Right atrium auricular region (tissue), 2 donors: ENCODE measurements at places on chromosomes 16 and 17. TPM values are rescaled to one million over a fixed set of nuclear protein-coding genes. Genes with fewer than 3 reads are reported as not detected.

- DNase-seq, result no peak
These were observed 28.7 kb downstream of the C16orf54 start for GRCh38 chr16:29717113-29717512.

Gene SLC6A2
- total RNA-seq, result not detected

- no peaks in the 10 kb centered on the region for H3K4me1 ChIP-seq
- no peak overlapping the region for H3K27ac ChIP-seq
- no peak overlapping the region for H3K4me3 ChIP-seq
- peaks cover 4% of the 10 kb centered on the region for H3K36me3 ChIP-seq
- no peaks in the 10 kb centered on the region for H3K27me3 ChIP-seq
These were observed 141.3 kb upstream of the HSBP1 start for GRCh38 chr16:83666449-83666848.

Gene PRDM7
- not detected for total RNA-seq

Gene MT1F
- 6.1 TPM for total RNA-seq

DNA sequence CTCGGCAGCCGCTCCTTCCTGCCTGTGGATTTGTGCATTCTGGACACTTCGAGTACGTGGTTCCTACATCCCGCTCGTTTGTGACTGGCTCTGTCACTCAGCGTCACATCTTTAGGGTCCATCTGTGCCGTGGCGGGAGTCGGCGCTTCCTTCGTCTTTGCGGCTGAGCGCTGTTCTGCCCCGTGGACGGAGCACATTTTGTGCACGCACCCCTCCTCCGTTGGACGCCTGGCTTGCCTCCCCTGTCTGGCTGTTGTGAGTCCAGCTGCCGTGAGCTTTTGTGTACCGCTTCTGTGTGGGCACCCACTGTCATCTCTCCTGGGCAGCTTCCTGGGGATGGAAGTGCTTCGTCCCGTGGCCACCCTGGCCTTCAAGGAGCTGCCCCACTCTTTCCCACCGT is 6.4 kb downstream of the ZNF469 start:
- H3K36me3 ChIP-seq, result no peaks in the 10 kb centered on the region
- H3K4me3 ChIP-seq, result no peak overlapping the region
- peaks cover 15% of the 10 kb centered on the region for H3K4me1 ChIP-seq

DNA sequence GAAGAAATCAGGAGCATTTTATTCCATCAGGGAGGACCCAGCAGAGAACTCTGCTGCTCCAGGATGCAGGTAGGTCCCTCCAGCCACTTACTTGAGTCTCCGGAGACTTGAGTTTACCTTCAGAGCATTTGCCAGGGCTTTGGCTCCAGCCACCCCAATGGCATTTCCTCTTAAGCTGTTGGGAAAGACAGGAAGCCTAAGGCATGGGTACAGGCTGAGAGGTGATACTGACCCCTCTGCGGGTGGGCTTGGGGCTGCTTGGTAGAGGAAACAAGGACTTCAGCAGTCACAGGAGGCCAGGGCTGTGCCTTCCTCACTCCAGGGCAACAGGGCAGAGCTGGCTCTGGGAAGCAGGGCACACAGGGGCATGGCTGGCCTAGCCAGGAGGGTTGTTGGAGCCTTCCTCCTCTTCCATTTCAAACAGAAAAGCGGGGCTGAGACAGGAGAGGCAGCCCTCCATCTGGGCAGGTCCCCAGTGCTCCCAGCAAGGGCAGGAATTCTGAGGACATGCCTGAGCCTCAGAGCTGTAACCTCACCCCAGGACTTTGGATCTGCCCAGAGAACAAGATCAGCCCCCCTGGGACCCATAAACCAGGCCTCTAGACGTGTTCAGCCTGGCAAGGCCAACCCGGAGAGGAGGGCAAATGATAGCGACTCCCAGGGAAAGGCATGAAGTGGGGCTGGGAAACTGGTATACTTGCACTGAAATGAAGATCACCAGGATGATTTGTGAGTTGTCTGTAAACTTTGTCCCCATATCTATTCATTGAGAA is 34.4 kb downstream of the NLRC3 start:
- no peak overlapping the region for H3K4me3 ChIP-seq
- H3K4me1 ChIP-seq, result peaks cover 6% of the 10 kb centered on the region
- H3K27me3 ChIP-seq, result no peaks in the 10 kb centered on the region
- no peak for DNase-seq
- H3K27ac ChIP-seq, result no peak overlapping the region

DNA sequence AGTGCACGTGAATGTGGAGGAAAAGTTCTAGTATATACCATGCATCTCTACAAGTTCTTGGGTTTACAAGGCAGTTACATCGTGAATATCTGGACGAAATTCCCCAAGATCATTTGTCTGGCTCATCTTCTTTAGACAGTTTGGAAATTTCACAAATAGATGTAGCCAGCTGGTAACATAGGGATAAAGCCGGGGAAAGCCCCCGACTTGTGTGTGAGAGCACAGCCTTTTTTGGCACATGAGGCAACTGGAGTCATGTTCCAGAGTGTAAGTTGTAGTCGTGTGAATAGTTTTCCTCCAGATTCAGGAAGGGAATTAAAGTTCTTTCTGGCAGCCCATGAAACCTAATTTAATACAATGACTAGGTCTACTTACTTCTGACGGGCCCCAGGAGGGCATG is 62.3 kb downstream of the MARCHF10 start:
- H3K36me3 ChIP-seq, result no peaks in the 10 kb centered on the region
- no peaks in the 10 kb centered on the region for H3K27me3 ChIP-seq
- no peak overlapping the region for H3K27ac ChIP-seq
- no peak for DNase-seq
- no peak overlapping the region for H3K4me3 ChIP-seq

DNA sequence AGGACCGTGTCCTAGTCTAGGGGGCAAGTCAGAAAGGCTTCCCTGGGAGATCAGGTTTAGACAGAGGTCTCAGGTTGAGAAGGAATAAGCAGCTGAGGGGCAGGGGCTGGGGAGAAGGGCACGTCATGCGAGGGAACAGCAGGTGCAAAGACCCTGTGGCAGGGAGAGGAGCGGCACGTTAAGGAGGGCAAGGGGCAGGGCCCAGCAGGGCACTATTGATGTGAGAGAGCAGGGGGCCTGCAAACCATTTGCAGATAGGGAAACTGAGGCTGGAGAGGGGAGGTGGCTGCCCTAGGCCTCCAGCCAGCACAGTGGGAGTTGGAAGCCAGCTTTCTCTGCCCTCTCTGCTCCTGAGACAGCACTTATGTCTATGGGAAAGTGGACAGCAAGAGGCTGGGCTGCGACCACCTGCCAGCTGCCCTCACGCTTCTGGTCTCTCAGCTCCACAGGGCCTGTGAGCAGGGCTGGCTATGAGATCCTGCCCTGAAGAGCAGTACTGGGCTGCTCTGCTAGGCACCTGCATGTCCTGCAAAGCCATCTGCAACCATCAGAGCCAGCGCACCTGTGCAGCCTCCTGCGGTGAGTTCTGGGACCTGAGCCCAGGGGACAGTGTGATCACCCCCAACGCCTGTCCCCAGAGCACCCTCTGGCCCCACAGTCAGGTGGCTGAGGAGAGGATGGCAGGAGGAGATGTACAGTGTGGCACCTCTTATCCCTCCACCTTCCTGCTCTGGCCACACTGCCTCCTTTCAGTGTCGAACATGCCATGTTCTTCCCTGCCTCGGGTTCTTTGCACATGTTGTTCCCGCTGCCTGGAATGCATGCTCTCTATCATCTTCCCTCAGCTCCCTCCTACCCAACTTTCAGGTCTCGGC is 61.5 kb downstream of the USP22 start:
- H3K4me3 ChIP-seq, result no peak overlapping the region
- H3K4me1 ChIP-seq, result no peaks in the 10 kb centered on the region
- peak; percentile 38 for DNase-seq
- no peak overlapping the region for H3K27ac ChIP-seq
- no peaks in the 10 kb centered on the region for H3K27me3 ChIP-seq

DNA sequence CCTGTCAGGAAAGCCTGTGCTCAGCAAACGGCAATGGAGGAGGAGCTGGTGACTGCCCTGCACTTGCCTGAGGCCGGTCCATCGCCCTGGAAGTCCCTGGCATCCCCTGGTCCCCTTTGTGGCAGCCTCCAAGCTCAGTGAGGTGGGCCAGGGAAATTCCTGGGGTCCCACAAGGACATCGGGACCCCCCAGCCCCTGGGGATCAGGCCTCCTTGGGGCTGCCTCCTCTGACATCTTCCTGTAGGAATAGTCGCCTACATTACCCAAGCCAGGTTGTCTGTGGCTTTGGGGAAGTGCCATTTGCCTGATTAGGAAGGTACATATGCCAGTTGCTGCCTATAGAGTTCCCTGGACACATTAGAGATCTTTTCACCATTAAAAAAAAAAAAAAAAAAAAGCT is 7.1 kb upstream of the KRT9 start:
- DNase-seq, result no peak
- no peak overlapping the region for H3K4me3 ChIP-seq
- peaks cover 4% of the 10 kb centered on the region for H3K4me1 ChIP-seq
- no peak overlapping the region for H3K27ac ChIP-seq
- H3K27me3 ChIP-seq, result no peaks in the 10 kb centered on the region

DNA sequence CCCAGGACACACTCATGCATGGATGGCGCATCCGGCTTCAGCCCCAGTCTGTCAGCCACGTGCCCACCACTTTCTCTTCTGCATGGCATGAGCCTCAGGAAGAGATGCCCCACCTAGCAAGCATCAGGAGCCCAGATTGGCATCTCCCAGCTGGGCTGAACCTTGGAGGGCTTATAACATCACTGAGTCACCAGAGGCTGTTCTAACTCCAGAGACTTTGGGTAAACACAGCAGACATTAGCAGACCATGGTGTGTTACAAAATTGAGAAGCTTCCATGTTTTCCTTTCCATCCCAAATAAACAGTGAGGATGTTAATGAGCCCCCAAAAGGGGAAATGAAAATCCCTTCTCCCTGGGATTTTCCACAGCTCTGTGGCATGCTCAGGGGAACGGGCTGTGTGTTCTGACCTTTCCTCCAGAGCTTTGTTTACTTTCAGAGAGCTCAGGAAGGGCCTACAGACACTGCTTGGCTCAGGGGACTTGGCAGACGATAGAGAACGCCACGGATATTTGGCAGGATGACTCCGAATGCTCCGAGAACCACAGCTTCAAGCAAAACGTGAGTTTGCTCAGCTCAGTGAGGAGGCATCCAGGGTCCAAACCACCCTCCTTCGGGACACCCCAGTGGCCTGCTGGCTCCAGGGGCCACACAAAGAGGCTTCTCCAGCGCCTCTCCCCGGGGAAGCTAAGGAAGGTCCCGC is 16.5 kb downstream of the GLP2R start:
- no peaks in the 10 kb centered on the region for H3K27me3 ChIP-seq
- no peak overlapping the region for H3K4me3 ChIP-seq
- DNase-seq, result peak; percentile 75
- peaks cover 56% of the 10 kb centered on the region for H3K4me1 ChIP-seq
- no peaks in the 10 kb centered on the region for H3K36me3 ChIP-seq

Gene METTL9
- 58.6 TPM for total RNA-seq

GRCh38 chr16:67327743-67328142 is 1.1 kb downstream of the LRRC36 start:
- H3K4me1 ChIP-seq, result peaks cover 13% of the 10 kb centered on the region
- DNase-seq, result no peak
- H3K27me3 ChIP-seq, result no peaks in the 10 kb centered on the region
- H3K27ac ChIP-seq, result no peak overlapping the region

DNA sequence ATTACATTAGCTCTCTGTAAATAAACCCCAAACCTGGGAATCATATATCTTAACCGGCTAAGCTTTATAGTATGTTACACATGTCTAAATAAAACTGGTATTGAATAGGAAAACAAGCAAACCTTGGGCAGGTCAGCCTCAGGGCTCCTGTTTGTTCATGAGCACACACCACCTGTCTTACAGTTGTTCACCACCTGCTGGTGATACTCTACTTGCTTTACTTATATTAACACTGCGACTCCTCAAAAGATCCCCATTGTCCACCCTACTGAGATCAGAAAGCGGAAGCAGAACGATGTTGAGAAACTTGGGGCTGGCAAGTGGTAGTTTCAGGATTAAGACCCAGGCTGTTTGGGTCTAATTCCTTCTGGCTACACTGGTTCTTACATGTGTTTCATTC is 16.4 kb downstream of the CDH13 start:
- no peaks in the 10 kb centered on the region for H3K27me3 ChIP-seq
- no peak overlapping the region for H3K27ac ChIP-seq
- no peak overlapping the region for H3K4me3 ChIP-seq
- no peaks in the 10 kb centered on the region for H3K4me1 ChIP-seq
- no peak for DNase-seq
- H3K36me3 ChIP-seq, result no peaks in the 10 kb centered on the region

Gene BOLA2B
- 187 TPM for total RNA-seq

DNA sequence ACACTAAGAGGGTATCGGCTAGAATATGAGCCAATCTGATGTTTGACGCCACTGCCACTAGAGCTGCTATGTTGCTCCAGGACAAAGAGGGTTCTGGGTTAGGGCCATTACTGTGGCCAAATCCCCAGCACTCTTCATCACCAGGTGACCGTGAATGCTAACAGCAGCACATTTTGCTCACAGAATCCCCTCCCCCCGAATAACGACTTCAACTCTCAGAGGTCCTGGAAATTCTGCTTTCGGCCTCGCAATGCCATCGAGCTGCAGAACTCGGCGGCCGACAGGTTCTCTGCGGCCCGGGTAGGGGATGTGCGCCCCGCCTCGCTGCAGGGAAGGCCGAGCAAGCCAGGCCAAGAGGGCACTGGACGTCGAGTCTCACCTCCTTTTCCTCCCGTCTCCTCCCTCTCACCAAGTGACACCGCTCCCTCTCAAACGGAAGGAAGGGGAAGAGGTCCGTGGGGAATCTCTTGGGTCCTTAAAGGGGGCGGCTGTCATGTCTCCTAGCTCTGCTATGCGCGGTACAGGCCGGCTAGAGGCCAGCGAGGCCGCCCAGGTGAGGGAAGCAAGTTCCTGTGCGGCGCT is 31.9 kb downstream of the CDK5R1 start:
- H3K27me3 ChIP-seq, result no peaks in the 10 kb centered on the region
- no peak for DNase-seq
- peaks cover 36% of the 10 kb centered on the region for H3K4me1 ChIP-seq
- H3K36me3 ChIP-seq, result no peaks in the 10 kb centered on the region
- H3K27ac ChIP-seq, result no peak overlapping the region

Gene DPEP3
- not detected for total RNA-seq

- no peaks in the 10 kb centered on the region for H3K36me3 ChIP-seq
- H3K27ac ChIP-seq, result no peak overlapping the region
- no peaks in the 10 kb centered on the region for H3K27me3 ChIP-seq
- H3K4me1 ChIP-seq, result no peaks in the 10 kb centered on the region
- no peak overlapping the region for H3K4me3 ChIP-seq
- no peak for DNase-seq
These were observed 66.3 kb downstream of the CCT6B start for GRCh38 chr17:34894964-34895363.

Gene RGS11
- total RNA-seq, result 9.0 TPM

- no peaks in the 10 kb centered on the region for H3K4me1 ChIP-seq
- H3K36me3 ChIP-seq, result no peaks in the 10 kb centered on the region
- no peaks in the 10 kb centered on the region for H3K27me3 ChIP-seq
- no peak for DNase-seq
- H3K27ac ChIP-seq, result peak overlapping the region; percentile 91
These were observed 1.1 kb downstream of the PHF12 start for GRCh38 chr17:28950017-28950751.

- no peaks in the 10 kb centered on the region for H3K27me3 ChIP-seq
- H3K4me3 ChIP-seq, result peak overlapping the region; percentile 98
- DNase-seq, result peak; percentile 97
- H3K36me3 ChIP-seq, result no peaks in the 10 kb centered on the region
- H3K4me1 ChIP-seq, result no peaks in the 10 kb centered on the region
- H3K27ac ChIP-seq, result peak overlapping the region; percentile 95
These were observed 160.3 kb upstream of the ZNF267 start for GRCh38 chr16:31713071-31713944.

Gene MMP15
- 52.3 TPM for total RNA-seq
